ENCODE measurements at places on chromosomes 7 and 10.

GRCh38 chr7:92945840-92946239, 109.5 kb upstream of the CDK6 start:
- no peak for DNase-seq

DNA sequence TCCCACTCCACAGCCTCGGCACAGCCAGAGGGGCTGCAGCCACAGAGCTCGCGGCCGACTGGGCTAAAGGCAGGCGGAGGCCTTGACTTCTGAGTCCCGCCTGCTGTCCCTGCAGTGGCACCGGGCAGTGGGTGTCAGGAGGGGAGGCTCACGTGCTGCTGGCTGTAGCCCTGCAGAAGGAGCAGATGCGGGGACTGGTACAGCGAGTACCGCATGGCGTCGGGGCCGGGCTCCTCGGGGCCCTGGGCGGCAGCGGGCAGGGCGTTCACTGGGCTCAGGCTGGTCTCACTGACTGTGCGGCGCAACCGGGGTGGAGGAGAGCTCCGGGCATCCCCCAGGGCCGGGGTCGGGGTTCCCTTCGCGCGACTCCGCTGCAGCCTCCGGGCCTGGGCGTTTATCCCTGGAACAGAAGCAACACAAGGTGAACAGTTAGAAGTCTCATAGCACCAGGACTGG, 25.6 kb downstream of the PAPOLB start:
- no peak for DNase-seq

DNA sequence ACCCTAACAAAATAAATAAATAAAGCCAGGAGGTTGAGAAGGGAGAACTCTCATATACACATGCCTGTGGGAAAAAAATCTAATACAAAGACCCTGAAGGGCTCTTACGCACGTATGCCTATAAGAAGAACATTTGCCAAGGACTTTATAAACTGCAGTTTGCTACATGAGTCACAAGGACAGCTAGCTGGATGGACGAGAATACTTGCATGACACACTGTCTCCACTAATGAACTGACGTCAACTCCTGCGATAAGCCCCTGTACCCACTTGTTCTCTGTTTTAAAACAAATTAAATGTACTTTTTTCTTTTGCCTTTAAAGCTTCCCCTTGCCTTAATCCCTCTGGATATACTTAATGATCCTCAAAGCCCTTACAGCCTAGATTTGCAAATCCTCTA, 374.6 kb upstream of the GHITM start:
- no peak for DNase-seq

DNA sequence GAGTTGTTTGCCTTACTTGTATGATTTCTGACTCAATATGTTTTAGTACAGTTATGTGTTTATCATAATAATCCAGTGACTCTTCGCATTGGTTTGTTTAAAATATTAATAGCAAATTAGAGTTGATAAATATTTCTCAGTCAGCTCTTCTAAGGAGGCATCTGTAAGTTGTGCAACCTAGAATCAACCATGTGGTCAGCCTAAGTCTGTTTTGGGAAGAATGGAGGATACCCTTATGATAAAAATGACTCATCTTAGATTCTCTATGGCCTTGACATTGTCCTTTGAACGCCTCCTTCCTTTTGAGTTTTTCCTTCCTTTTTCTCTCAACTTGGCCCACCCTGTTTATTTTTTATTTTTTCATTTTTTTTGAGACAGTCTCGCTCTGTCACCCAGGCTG, 18.8 kb downstream of the DNAJC9 start:
- no peak for DNase-seq

DNA sequence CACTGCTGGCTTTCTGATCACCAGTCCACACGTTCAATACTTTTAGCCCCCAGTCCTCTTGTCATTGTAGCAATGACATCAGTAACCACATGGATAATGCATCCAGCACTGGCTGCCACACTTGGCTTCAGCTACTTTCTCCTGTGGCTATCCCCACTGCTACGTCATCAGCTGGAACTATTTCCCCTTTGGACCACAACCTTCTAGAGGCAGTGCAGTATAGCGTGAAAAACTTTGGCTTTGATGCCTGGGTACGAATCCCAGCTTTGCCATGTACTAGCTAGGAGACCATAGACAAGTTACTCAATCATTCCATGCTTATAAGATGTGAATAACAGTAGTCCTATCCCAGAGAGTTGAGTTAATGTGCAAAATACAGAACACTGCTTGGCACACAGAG, 63.2 kb downstream of the CCDC3 start:
- no peak for DNase-seq

GRCh38 chr10:117160567-117160966, 22.5 kb upstream of the VAX1 start:
- DNase-seq: no peak

DNA sequence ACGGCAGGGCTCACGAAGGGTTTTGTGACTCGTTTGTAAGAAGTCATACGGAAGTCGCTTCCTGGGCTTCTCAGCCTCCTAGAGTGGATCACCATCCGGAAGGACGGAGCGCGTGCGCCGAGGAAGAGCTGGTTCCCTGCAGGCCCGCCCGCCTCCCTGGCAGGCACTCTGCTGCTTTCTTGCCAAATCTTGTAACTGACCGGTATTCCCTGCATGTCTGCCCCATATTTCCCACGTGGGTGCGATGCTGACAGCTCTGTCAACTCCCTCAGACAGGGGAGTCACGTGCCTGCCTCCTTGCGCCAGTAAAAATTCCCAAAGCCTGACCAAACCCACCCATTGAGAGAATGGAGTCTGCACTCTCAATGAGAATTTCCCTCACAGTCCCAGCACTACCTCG, 12.7 kb downstream of the SHH start:
- DNase-seq: no peak

- no peak for DNase-seq
Measured at GRCh38 chr10:103627893-103628292, 134.4 kb downstream of the NEURL1 start.

GRCh38 chr7:158028290-158028941, 559.2 kb downstream of the PTPRN2 start:
- no peak for DNase-seq

DNA sequence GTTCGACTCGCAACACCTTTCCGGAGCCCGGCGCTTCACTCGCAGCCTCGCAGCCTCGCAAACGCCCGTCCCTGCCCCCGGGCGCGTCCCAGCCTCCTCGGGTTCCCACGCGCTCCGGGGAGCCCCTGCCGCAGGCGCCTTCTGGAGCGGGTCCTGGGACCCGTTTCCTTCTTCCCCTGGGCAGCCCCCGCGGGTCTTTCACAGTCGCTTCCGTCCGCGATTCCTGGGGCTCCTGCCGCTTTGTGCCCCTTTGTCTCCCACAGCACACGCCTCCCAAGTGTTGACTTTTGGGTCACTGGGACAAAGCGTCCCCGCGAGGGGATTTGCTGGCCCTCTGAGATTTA, 140.7 kb downstream of the DYNC2I1 start:
- DNase-seq: no peak

DNA sequence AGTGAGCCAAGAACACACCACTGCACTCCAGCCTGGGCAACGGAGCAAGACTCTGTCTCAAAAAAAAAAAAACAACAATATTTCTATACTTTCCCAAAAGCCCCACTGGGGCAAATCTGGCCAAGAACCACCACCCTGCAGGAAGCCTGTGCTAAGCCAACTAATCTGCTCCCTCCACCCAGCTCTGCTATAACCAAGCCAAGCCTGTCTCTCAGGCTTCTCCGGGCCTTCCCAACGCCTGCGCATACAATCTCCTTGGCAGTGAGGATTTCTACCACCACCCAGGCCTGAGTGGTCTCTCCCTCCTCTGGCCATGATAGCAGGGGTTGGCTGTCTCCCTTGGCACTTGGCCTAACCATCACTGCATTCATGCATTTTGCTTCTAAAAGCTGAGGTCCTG, 14.2 kb downstream of the DDX56 start:
- DNase-seq: no peak
